Stimulated activated naive CD4-positive, alpha-beta T cell (primary cell): ENCODE measurements at places on chromosomes 11 and 22.
A peak's percentile ranks its signal among the peaks of the same experiment; 100 is the strongest.

GRCh38 chr11:72668629-72669347, 5.4 kb downstream of the PDE2A start:
- no peak for DNase-seq

DNA sequence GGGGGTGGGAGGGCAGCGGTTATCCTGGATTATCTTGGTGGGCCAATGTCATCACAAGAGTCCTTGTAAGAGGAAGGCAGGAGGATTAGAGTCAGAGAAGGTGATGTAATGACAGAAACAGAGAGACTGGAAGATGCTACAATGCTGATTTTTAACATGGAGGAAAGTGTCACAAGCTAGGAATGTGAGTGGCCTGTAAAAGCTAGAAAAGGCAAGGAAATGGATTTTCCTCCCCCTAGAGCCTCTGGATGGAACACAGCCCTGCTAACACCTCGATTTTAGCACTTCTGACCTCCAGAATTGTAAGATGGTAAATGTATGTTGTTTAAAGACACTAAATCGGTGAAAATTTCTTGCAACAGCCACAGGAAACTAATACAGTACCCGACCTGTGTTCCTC, 109.3 kb downstream of the MN1 start:
- no peak for DNase-seq

- peak; percentile 98 for DNase-seq
These were observed 4.8 kb downstream of the CNIH2 start for GRCh38 chr11:66282468-66283455.

DNA sequence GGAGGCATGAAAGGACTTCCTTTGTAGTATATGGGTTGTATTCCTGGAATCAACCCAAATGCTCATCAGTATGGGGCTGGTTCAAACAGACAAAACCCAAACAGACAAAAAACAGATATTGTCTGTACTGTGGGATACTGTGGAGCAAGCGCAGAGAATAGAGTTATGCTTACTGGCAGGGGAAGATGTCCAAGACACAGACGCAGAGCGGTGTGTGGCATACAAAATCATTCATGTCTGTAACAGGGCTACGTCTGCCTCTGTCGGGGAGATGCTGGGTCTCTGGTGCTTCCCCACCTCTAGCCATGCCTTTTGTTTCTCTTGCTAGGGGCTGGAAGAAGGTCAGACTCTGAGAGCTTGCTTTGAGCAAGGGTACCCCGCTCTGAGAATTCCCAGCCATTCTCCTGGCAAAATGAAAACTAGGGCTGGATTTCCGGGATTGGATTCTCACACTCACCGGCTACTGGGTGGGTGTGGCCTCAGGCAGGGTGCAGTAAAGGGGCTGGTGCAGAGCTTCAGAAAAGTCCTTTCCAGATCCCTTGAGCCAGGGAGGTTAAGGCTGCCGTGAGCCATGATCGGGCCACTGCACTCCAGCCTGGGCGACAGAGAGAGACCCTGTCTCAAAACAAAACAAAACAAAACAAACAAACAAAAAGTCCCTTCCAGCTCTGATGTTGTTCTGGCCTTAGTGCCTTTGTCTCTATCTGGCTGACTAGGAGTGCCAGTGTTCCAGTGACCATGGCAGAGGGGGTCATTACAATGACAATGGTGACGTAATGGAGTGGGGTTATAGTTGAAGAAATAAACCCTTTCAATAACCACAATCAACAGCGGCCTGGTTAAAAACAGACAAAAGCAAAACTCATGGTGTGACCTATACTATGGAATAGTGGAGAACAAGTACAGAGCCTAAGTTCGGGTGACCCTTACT, 2.9 kb upstream of the ABCC8 start:
- no peak for DNase-seq

DNA sequence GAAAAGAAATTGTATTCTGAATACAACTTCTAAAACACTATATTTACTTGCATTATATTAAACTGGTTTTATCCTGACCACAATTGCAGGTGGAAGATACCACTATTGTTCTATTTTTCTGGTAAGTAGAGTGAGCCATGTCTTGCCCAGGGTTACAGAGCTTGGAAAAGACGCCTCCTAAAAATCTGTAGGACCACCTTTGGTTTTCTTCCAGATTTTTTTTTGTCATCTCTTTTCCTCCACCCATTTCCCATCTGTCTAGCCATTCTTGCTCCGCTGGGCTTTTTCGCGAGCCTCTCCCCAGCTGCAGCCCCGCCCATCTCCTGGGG, 294 bp upstream of the MTMR3 start:
- no peak for DNase-seq

GRCh38 chr22:26900787-26901186, 243.4 kb downstream of the MIAT start:
- no peak for DNase-seq

DNA sequence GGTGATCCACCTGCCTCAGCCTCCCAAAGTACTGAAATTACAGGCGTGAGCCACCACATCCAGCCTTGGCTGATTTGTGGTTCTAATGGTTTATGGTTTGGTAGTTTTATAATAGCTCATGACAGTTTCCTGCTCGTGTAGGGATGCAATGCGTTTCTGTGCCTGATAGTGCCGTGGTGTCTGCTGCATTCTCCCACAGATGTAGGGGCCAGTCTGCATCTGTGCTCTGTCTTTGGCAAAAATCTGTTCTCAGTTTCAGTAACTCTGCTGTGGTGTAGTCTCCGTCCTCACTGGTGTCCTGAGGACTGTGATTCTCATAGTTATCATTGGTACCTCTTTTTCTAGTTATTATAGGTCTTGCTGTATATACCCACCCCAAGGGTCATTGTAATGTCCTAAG, 16.3 kb downstream of the ST14 start:
- no peak for DNase-seq

DNA sequence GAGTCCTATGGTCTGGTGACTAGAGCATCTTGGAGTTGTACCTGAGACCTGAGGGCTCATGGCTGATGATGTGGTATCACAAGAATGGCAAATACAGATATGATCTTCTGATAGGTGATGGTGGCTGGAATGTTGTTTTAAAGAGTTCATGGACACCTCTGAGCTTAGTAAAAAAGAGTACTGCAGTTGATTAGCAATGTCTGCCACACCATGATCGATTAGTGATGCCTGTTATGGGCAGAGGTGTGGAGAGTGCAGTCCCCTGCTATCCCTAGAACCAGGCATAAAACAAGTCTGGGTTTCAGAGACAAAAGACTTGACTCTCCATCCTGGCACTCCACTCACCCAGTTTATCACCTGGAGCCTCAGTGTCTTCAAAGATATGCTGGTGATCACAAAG, 1.4 kb upstream of the BATF2 start:
- DNase-seq: no peak

GRCh38 chr11:75245356-75246005, 4.9 kb downstream of the TPBGL start:
- no peak for DNase-seq

DNA sequence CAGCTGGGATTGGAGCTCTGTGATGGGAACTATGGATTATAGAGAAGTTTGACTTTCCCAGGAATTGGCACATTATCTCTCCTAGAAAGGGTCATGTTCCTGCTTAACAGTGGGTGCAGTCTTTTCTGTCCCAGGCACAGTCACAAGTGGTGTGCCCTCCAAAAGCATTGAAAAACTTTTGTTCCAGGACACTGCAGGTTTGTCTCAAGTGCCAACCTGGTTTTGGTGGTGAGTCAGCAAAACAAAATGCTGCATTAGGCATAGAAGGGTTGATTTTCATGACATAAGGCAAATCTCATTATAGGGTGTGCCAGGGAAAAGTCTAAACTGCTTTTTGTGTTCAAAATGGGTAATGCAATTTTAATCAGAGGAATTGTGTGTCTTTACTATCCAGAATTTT, 4.9 kb downstream of the HTATIP2 start:
- DNase-seq: no peak
